Fibroblast of lung (primary cell): ENCODE measurements at places on chromosomes 3 and 15. TPM values are rescaled to one million over a fixed set of nuclear protein-coding genes. Genes with fewer than 3 reads are reported as not detected.

USP50 gene
- 0.34 TPM in 1 of 2 replicates, not detected in the other for polyA plus RNA-seq

CYP1A1 gene
- polyA plus RNA-seq: 0.02 TPM in 1 of 2 replicates, not detected in the other

HTR3C gene
- polyA plus RNA-seq: not detected in 2 replicates

TM4SF4 gene
- polyA plus RNA-seq: 0.98 and 1.7 TPM in 2 replicates

TOMM70 gene
- polyA plus RNA-seq: 41.8 and 44.2 TPM in 2 replicates

IMPG2 gene
- 0.11 TPM in 2 replicates for polyA plus RNA-seq

LEKR1 gene
- 0.28 and 0.35 TPM in 2 replicates for polyA plus RNA-seq

ANKRD34C gene
- not detected in 2 replicates for polyA plus RNA-seq

RHCG gene
- polyA plus RNA-seq: not detected in 2 replicates

FBXW12 gene
- polyA plus RNA-seq: 0.05 and 0.06 TPM in 2 replicates

HIGD1A gene
- 245 and 257 TPM in 2 replicates for polyA plus RNA-seq

PYGO1 gene
- 9.6 and 11.3 TPM in 2 replicates for polyA plus RNA-seq

MUC4 gene
- not detected in 2 replicates for polyA plus RNA-seq

CPEB1 gene
- polyA plus RNA-seq: 8.4 and 16.1 TPM in 2 replicates

EDEM1 gene
- 41.9 and 42.4 TPM in 2 replicates for polyA plus RNA-seq

ECE2 gene
- polyA plus RNA-seq: not detected in 2 replicates

SLC12A1 gene
- not detected in 2 replicates for polyA plus RNA-seq

CSTA gene
- polyA plus RNA-seq: 0.61 and 1.1 TPM in 2 replicates

TRPM1 gene
- not detected in 2 replicates for polyA plus RNA-seq

EHD4 gene
- polyA plus RNA-seq: 19.3 and 37.0 TPM in 2 replicates

NPRL2 gene
- 21.4 and 26.2 TPM in 2 replicates for polyA plus RNA-seq

SETD5 gene
- 39.5 and 62.5 TPM in 2 replicates for polyA plus RNA-seq
